ENCODE measurements at places on chromosomes 6 and 20.

- no peak for DNase-seq
These were observed 647.6 kb upstream of the FLRT3 start for GRCh38 chr20:14984768-14985622.

GRCh38 chr20:64006902-64007301 is 26.0 kb downstream of the PRPF6 start:
- DNase-seq, result no peak

GRCh38 chr6:123332070-123332469 is 304.7 kb downstream of the TRDN start:
- no peak for DNase-seq

DNA sequence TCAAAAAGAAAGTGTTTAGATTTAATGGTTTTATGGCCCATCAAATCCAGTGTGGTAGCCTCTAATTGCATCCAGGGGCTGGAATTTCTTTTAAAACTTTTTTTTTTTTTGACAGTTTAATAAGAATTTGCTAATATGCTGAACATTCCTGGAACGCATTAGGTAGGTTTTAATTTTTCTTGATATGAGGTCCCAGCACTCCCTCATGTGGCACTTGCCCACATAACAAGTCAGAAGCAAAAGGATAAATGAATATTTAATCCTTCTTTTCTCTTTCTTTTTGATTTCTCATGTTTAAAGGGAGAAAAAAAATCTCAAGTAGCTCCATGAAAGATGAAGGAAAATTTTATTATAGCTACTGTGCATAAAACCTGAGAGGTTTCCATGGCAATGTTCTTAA is 13.5 kb downstream of the HAO1 start:
- no peak for DNase-seq

DNA sequence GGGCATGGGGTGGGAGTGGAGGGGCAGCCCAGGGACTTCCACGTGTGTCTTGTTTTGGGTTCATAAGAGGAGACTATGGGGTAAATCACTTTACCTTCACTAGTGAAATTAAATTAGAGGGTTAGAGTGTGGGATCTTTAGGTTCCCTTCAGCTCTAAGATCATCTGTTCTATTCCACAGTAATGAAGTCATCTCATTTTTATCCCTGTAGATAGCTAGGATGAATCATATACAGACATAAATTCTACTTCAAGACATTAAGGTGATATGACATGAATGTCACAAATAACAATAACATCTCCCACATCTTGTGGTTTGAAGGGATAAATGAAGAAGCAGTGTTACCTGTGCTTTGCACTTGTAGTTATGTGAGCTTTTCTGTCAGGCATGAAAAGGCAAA is 83.8 kb downstream of the ELOVL4 start:
- DNase-seq, result no peak

DNA sequence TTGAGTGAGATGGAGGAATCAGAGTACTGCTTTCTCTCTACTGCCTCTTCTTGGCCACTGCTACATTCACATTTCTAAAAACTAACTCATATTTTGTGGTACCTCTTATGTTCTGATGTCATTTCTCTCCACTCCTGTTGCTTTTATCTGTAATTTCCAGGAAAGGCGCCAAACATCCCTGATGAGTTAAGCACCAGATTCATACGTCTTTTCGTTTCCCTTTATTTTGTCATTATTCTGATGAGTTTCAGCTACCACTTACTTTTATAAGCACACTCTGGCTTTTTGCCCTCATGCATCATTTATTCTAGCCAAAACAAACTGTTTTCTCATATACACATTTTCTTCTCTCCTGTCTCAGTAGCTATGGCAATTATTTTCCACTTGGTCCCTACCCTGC is 680.0 kb downstream of the RNF144B start:
- no peak for DNase-seq

GRCh38 chr20:50930976-50931305 is 296 bp downstream of the ADNP start:
- no peak for DNase-seq

- DNase-seq, result no peak
These were observed 13.3 kb upstream of the GGTLC1 start for GRCh38 chr20:24001712-24002405.

DNA sequence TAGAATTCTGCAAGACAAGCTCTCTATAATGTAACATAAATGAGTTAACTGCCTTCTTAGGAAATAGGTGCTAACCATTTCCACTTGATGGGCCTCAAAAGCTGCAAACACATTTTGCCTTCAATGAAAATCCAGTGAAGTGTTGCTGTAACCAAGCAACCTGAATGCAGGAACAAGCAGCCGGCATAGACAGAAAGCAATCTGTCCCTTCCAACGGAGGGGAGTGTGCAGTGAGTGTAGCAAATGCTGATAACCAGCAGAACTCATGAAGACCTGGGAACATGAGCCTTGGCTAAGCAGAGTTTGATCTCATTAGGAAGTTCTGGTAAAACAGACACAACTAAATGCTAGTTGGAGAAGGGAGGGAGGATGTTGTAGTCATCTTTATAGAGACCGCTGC is 697.8 kb downstream of the KIF16B start:
- DNase-seq, result no peak

GRCh38 chr6:159952289-159953005 is 16.4 kb upstream of the IGF2R start:
- no peak for DNase-seq

DNA sequence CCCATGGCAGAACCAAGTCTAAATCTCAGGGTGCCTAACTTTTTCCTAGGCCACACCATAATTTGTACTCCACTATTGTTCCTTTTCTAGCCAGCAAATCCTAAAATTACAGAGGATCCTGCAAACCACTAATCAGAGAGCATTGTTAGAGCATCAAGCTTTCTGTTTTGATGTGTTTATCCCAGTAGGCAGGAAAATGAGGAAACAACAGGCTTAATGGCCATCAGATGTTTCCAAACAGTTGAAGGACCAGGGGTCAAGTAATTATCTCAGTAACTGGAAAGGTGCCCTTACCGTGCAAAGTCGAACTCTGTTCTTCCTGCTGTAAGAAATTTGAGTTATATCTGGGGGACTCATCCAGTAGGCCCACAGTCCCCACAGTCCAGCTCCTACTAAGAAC is 58.7 kb downstream of the RALY start:
- DNase-seq, result no peak

DNA sequence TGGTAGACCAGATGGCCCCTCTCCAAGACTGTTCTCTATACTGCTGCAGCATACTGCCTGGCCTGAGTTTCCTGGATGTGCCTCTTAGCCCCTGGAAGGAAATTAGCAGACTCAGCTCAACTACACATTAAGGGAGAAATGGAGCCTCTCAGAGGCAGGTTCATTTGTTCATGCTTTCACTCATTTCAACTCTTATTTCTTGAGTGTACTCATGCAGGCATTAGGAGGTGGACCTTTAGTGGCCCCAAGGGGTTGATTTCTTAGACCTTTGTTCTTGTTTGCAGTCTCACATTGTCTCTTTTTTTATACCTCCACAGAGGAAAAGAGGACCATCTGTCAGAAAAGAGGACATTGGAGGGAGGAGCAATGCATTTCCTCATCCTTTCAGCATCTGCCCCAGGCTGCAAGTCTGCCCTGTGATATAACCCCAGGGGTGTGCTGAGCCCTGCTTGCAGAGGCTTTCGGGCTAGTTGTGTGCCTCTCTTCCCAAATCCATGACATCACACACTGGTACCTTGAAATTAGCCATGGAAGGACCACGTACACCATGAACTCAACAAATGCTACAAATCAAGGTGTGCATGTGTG is 456.2 kb downstream of the CD83 start:
- DNase-seq, result no peak

- DNase-seq, result no peak
These were observed 276.7 kb downstream of the FARS2 start for GRCh38 chr6:5537967-5538366.

- DNase-seq, result peak; percentile 60
These were observed 135.0 kb upstream of the RIPOR2 start for GRCh38 chr6:25070547-25071366.

DNA sequence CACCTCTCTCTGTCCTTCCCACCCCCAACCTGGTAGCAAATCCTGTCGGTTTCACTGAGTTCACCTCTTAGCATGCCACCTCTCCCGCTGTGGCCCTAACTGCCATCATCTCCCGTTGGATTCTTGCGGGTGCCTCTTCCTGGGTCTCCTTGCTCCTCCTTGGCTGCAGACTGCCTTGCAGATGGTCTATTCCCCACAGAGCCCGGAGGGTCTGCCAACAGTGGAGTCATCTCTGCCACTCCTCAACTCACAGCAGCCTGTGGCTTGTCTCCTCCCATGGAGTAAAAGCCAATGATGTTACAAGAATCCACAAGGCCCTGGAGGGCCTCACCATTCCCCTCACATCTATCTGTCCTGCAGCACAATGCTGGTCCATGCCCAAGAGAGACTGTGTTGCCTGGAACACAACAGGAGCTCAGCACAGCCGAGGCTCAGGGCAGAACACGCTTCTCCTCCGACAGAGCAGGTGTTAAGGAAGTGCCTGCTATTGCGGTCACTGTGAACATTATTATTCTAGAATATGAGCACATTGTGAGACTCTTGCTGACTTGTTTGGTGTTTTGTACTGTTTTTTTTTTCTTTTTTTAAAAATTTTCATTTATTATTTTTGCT is 241.8 kb upstream of the SULF2 start:
- DNase-seq, result no peak

- no peak for DNase-seq
These were observed 37.9 kb upstream of the MRGBP start for GRCh38 chr20:62758226-62758912.

DNA sequence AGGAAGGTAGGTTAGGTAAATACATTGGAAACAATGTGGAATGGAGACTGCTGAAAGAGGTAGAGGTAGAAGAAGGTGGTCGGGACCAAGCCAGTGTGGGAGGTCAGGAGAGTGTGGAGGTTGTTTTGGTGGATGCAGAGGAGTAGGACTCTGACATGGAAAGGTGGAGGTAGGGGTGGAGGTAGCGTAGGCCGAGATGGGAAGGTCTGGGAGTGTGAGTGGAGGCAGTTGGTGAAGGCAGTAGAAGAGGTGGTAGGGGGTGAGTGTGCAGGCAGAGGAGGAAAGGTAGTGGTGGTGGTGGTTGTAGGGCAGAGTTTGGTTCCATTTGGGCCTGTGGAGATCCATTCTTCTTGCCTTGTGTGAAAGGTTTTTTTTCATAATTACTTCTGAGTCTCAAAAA is 599.6 kb upstream of the FLRT3 start:
- no peak for DNase-seq

DNA sequence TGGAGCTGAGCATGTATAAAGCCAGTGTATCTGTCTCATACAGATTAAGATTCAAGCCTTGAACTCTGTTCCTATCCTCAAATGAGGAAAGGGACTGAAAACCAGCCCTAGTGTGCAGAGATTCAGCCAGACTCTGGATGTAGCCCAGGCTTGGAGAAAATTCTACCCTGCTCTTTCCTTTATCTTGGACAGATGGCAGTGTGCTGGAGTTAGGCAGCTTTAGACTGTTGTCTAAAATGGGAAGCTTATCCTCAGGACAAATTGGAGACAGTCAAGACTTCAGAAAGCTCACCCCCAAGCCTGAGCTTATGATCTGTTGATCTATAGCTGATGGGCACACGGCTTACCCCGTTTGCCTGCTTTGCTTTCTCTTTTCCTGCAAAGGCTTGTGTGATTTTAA is 1057.6 kb downstream of the KIF16B start:
- DNase-seq, result no peak

DNA sequence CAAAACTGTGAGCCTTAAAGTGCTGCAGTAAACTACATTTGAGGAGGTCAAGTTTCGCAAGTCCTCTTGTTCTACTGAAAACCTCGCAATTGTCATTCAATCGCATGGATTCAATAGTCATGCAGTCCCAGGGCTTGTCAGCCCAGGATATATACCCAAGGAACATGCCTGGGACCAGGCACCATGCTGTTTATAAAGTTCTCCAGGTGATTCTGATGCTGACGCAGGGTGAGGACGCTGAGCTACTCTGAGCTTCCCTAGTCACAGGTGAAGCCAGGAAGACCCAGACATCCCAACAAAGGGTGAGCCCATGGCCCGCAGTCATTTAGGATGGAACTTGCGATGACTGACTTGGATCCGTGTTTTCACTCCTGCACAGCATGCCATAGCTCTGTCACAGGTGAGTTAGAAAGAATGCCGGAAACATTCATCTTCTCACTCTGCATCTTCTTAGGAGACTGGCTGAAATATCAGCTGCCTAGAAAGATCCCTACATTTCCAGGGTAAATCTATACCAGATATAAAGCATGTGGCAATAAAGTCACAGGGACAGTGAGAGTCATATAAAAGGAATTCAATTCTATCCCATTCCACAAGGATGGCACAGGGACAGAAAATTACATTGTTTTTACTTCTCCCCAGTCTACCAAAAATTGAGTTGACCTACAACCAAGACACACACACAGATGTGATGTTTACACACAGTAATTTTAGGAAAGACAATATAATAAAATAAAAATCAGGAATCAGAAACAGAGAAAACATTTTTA is 27.0 kb upstream of the SSTR4 start:
- DNase-seq, result no peak

DNA sequence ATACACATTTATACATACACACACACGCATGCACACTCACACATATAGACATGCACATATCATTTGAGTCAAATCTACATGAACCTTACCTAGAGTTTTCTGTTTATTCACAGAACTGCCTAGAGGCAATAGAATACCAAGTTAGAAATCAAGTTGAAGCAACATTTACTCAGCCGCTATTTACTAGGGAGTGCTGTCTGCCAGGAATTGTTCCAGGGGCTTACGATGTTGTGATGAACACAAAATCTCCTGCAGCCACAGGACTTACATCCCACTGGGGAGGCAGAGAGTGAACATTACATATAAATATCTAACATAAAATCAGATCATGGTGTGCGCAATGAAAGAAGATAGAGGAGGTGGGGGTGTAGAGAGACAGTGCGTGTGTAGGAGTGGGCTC is 80.4 kb downstream of the GCLC start:
- no peak for DNase-seq

- DNase-seq, result no peak
These were observed 43.2 kb downstream of the PFDN4 start for GRCh38 chr20:54251096-54251495.

DNA sequence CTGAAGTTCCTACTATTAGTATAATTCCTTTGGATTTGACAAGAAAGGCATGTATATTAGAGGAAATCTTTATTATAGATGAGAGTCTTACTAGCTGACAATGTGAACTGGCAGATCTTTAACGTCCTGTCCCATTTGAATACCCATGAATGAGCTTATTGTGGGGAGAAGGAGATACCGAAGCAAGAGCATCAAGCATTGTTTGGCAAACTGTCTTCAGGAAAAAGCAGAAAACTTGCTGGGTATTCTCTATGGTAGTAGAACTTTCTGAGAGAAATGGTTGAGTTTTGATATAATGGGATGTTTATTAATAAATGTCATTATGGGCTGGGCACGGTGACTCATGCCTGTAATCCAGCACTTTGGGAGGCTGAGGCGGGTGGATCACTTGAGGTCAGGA is 18.3 kb downstream of the RSPO3 start:
- DNase-seq, result no peak
